Tibial artery (tissue), 4 donors: ENCODE measurements at places on chromosomes 7 and 10.

- DNase-seq, result no peak
Observed at GRCh38 chr10:50260791-50261281, 9.5 kb upstream of the ASAH2 start.

DNA sequence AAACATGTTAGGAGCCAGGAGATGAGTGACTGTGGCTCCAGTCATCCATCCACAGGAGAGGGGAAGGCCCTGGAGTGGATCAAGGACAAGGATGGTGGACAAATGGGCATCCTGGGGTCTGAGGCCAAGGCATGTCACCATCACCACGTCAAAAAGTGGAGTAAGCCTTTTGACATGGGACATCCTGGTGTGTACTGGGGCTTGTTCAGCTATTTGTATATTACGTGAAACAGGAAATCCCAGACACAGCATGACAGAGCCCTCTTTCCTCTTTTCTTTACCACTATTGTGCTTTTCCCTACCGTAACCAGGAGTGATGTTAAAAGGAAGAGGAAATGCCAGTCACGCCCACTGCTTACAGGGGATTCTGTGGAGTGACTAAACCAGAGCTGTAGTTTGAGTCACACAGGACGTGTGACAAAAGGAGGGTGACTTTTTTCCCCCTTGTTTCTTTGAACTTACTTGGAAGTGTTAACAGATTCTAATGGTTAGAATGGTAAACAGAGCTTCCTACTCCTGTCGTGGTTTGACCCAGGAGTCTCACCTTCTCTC is 15.4 kb downstream of the ACSL5 start:
- no peak for DNase-seq

GRCh38 chr7:76336094-76336493 is 22.7 kb downstream of the YWHAG start:
- DNase-seq, result no peak

- no peak for DNase-seq
Observed at GRCh38 chr10:103752680-103753248, 102.6 kb downstream of the SH3PXD2A start.

- DNase-seq, result peak; percentile 77
Observed at GRCh38 chr10:70478191-70479164, at the start of gene PALD1. Gene PALD1, plus strand, starts transcription at chr10:70478767. Its CDS starts 47,185 bp downstream, at chr10:70525952.

- DNase-seq, result no peak
Observed at GRCh38 chr10:12656518-12657142, 307.3 kb downstream of the CAMK1D start.

GRCh38 chr10:87930141-87930540 is 66.7 kb downstream of the PTEN start:
- DNase-seq, result no peak

DNA sequence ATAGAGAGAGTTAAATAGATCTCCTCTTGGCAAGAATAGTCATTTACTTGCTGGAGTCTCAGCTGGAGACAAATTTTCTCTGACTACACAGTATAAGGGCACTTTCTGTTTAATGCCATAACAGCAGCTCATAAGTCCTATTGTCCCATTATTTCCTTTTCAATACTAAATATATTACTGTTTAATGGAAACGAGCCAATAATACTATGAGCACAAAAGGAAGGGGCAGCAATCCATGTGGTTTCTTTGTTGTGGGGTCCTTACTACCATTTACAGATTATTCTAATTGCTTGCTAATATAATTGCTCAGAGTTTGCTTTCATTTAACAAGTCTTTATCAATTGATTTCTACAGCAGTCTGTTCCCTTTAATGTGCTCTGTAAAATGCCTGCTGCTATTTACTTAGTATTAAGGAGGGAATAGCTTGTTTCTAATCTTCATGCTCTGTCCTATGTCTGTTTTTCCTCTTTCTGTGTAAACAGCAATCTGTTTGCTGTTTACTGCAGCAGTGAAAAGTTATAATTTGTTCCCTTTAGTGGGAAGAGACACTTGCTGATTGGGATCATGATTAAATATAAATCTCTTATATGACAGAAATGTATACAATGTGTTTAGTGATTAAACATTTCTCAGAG is 296.2 kb upstream of the SMIM30 start:
- DNase-seq, result no peak

GRCh38 chr10:14574885-14575284 is 199.8 kb downstream of the FAM107B start:
- DNase-seq, result no peak

DNA sequence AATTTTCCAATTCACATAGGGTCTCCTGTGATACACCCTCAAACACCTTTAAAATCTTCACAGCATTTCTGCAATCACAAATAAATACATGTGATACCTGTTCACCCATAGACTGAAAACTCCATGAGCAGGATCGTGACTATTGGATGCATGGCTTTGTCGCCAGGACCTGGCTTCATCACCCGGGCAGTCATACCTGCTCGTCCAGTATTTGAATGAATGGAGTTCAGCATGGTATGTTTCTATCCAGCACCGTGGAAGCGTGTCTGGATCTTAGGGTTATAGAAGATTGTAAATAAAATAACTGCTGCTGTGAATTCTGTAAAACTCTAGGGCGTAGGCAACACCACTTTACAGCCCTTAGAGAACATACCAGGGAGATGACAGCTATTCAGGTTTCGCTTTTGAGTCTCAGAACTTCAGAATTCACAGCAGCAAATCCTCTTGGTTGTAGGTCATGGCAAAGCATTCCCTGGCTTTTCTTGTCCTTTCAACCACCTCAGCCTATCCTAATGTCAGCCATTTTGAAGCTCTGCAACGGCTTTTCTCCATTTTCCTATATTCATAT is 47.4 kb upstream of the USP6NL start:
- DNase-seq, result no peak

DNA sequence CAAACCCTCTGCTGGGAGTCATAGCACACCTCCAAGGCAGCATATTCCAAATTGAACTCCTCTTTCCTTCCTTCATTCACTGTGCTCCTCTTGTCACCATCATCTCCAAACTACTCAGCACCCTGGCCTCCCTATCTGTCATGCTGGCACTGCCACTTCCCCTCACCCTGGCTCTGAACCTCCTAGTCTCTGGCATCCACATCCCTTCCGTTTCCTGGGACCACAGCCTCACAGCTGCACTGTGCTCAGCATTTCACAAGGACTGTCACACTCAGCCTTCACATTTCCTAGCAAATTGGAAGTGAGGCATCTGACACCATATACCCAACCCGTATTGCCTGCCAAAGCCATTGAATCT is 124.7 kb downstream of the WDR11 start:
- DNase-seq, result no peak
